ENCODE measurements at places on chromosomes 1 and 21.

GRCh38 chr1:246297279-246298265, 209.5 kb downstream of the SMYD3 start:
- peak; percentile 54 for DNase-seq

DNA sequence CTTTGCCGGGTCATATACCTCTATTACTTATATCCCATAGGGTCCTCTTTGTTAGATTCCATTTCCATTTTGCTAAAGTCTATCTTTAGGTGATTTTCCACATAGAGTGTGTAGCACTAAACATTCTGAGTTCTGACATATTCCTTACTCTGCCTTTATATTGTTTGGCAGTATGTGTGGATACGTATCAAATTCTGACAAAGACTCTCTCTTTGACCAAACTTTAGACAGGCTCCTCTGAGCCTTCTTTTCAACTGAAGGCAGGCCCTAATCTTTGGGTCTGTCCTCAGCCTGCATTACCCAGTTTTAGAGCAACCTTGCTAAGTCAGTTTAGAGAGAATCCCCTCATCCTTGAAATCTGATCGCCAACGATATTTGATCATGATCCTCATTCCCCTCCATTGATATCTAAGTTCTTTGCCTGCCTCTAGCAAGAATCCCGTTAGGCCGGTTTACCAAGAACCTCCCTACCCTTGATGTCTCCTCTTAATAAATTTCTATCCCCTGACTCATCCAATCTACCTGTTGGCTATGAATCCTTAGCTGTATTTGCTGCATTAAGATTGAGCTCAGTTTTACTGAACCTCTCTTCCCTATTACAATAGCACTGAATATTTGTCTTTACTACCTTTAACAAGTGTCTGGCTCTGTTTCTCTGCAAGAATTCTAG, 10.4 kb upstream of the PPT1 start:
- DNase-seq = no peak

DNA sequence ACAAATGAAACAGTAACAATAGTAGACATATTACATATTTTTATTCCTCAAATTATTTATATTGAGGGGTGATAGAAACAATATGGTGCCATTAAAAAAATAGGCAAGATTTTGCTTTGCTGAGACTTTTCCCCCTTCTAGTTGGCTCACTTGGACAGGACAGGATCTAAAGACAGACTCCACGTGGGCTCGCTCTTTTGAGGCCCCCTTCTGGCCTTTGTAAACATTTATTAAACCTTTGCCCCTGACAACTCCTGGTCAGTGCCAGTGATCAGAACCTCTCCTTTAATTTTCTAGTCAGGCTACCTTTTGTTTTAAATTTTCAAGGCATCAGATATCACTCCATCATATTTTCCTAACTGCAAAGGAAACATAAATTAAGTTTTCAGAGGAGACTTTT, 49.7 kb upstream of the IFI44L start:
- DNase-seq = no peak

GRCh38 chr1:216935901-216936300, 212.7 kb upstream of the ESRRG start:
- DNase-seq = peak; percentile 9

GRCh38 chr1:149846042-149846441, 53.3 kb upstream of the BOLA1 start:
- DNase-seq = peak; percentile 2

DNA sequence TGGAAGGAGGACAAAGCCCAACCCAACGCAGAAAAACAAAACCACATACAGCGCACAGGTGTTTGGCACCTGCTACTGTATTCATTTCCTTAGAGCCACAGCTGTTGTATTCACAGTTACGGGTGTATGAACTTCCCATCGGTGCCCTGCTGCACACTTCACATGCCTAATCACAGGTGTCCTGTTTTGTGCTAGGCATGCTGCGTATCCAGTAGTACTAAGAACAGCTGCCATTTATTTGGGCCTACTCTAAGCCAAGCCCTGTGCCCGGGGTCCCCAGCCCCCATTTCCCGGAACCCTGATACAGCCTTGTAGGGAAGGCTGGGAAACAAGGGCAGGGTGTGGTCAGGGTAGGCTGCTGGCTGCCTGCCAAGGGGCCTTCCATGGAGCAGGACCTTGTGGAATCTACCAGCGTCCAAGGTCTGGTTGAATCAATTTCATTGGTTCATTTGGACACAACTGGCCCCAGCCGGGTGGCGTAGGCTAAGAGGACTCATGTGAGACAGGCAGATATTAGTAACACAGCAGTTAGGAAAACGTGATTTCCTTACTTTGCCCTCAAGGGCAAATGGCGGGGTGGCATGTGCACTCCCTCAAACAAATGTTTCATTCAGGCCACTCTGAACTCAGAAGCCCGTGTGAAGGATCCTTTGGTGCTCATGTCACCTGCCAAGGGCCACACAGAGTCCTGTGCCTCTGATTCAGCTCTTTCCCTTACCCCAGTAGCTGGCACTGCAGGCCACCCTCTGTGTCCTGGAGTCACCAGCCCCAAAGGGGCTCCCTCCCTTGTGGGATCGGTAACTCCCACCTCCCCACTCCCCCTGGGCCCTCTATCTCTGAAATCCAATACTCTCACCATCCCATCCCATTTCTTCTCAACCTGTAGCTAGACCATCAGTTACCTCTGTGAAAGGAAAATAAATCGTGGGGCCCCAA, 986 bp upstream of the RNF186 start:
- no peak for DNase-seq

- DNase-seq = peak; percentile 86
These were observed 467 bp downstream of the THRAP3 start for GRCh38 chr1:36224537-36225282.

DNA sequence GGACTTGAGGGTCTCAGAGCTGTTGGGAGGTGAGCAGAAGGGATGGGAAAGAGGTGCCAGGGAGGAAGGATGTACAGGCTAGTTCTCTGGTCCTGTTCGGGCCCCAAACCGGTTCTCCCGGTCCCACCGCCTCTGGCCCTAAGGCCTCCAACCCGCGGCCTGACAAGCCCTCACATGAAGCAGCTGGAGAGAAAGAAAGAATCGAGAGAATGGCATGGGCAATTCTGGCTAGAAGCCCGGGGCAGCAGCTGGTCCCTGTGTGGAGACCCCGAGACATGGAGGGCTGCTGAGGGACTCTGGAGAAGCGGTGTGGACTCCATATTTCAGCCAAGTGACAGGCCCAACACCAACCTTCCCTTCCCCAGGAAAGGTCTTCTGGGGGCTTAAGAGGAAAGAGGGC, 730 bp downstream of the CDC42SE1 start:
- peak; percentile 18 for DNase-seq

GRCh38 chr1:5993556-5994491, 1.6 kb upstream of the NPHP4 start:
- DNase-seq = no peak

DNA sequence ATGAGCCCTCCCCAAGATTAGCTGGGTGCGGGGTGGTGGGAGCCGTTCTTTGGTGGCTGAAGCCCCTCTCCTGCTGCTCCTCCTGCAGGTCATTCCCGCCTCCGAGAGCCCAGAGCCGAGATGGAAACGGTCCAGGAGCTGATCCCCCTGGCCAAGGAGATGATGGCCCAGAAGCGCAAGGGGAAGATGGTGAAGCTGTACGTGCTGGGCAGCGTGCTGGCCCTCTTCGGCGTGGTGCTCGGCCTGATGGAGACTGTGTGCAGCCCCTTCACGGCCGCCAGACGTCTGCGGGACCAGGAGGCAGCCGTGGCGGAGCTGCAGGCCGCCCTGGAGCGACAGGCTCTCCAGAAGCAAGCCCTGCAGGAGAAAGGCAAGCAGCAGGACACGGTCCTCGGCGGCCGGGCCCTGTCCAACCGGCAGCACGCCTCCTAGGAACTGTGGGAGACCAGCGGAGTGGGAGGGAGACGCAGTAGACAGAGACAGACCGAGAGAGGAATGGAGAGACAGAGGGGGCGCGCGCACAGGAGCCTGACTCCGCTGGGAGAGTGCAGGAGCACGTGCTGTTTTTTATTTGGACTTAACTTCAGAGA, 448 bp downstream of the G0S2 start:
- peak; percentile 41 for DNase-seq

DNA sequence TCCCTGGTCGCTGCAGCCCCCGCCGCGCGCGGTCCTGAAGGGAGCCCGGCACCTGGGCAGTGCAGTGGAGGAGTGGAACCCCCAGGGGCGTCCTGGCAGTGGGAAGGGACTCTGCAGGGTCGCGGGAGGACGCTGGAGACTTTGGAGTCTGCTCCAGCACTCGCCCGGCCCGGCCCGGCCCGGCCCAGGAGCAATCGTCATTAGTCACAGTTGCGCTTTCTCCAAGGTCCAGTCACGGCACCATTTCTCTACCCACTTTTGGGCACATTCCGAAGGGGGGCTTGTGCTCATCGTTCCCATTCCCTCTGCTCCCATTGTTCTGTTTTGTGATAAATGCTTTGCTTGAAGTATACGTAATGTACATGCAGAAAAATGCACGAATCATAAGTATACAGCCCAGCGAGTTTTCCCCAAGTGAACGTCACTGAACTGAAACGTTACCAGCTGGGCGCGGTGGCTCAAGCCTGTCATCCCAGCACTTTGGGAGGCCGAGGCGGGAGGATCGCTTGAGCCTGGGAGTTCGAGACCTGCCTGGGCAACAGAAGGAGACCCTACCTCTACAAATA, 999 bp downstream of the THAP3 start:
- peak; percentile 69 for DNase-seq

- DNase-seq = no peak
These were observed 65.2 kb upstream of the DIP2A start for GRCh38 chr21:46393451-46393940.

GRCh38 chr1:95903060-95903459, 669.0 kb downstream of the RWDD3 start:
- DNase-seq = no peak

DNA sequence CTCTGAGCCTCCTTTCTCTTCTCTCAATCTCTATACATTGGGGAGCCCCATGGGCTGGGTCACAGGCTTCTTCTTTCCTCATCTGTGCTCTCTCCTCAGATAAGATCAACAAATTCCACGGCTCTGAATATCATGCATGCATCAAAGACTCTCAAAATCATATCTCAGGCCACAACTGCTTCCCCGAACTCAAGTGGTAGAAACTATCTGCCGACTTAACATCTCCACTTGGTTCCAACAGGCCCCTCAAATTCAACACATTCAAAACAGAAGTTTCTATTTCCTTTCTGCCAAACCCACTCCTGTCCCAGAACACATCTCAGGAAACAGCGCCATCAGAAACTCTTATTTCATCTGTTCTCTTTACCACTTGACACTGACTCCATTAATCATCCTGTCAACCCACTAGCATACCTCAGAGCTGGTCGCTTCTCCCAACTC, 16.7 kb downstream of the DDX59 start:
- DNase-seq = no peak

- DNase-seq = peak; percentile 83
These were observed 57.2 kb upstream of the SGIP1 start for GRCh38 chr1:66476774-66477173.

- DNase-seq = peak; percentile 97
These were observed at the start of gene CDCA8 for GRCh38 chr1:37692078-37692833. TSS of gene CDCA8 (plus strand) at chr1:37692516. CDS start at chr1:37692691, 175 bp downstream.

DNA sequence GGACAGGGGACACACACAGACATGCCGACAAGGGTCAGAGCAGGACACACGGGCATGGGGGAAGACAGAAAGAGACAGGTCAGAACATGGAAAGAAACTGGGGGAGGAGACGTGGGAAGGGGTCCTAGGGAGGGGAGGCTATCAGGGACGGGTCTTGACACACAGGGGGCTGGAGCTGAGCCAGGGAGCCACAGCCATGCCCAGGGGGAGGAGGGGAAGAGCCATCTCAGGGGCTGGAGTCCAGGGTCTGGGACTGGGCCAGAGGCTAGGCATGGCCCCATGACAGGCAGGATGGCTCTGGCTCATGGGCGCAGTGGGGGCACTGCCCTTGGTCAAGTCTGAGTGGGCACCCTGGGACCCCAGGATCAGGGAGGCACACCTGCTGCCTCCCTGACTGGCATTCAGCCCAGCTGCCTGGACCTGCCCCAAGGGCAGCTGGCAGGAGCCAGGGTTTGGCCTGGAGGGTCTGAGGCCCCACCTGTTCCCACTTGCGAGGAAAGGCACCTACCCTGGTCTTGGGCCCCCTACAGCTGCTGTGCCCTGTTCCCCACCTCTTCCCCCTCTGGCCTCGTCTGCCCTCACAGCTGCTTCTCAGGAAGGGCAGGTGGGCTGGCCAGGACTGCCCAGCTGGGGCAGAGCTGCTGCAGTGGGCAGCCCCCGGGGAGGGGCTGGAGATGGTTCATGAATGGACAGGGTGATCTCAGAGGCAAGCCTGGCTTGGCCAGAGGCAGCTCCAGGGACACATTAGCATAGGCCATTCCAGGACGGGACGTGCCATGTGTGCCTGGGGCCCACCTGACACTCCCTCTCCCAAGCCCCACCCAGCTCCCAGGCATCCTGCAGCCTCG, 42.9 kb downstream of the HSPG2 start:
- no peak for DNase-seq

GRCh38 chr1:161484613-161485012, 20.6 kb upstream of the FCGR2A start:
- DNase-seq = no peak
